ENCODE measurements at places on chromosomes 16 and 17.
A peak's percentile ranks its signal among the peaks of the same experiment; 100 is the strongest.

GRCh38 chr16:16830973-16831372, 452.0 kb downstream of the NPIPA7 start:
- DNase-seq = no peak

DNA sequence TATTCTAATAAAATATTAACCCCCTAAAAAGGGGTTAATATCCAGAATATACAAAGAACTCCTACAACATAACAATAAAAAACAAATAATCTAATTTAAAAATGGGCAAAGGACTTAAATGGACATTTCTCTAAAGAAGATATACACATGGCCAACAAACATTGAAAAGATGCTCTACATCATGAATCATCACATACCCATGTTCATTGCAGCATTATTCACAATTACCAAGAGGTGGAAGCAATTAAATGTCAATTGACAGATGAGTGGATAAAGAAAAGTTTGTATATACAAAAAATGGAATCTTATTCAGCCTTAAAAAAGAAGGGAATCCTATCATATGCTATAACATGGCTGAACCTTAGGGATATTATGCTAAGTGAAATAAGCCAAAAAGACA, 36.8 kb downstream of the CPD start:
- no peak for DNase-seq

DNA sequence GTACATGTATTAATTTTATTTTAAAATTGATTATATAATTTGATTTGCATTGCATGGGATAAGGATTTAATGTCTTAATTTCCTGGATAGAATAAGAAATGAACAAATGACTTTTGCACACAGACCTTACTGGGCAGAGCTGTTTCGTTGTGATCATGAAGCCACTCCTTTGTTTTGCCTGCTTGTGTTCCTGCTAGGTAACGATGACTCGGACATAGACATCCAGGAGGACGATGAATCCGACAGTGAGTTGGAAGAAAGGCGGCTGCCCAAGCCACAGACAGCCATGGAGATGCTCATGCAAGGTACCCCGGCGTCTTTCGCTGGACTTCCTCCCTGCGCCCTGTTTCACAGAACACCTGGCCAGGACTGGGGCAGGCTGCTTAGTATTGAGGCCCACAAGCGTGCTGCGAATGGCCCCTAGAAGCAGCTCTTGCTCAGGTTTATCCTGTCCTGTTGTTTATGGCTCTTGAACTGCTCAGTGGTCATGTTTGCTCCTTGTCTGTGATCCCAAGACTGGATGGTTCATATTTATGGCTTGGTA, 29.6 kb downstream of the CLUAP1 start:
- no peak for DNase-seq

DNA sequence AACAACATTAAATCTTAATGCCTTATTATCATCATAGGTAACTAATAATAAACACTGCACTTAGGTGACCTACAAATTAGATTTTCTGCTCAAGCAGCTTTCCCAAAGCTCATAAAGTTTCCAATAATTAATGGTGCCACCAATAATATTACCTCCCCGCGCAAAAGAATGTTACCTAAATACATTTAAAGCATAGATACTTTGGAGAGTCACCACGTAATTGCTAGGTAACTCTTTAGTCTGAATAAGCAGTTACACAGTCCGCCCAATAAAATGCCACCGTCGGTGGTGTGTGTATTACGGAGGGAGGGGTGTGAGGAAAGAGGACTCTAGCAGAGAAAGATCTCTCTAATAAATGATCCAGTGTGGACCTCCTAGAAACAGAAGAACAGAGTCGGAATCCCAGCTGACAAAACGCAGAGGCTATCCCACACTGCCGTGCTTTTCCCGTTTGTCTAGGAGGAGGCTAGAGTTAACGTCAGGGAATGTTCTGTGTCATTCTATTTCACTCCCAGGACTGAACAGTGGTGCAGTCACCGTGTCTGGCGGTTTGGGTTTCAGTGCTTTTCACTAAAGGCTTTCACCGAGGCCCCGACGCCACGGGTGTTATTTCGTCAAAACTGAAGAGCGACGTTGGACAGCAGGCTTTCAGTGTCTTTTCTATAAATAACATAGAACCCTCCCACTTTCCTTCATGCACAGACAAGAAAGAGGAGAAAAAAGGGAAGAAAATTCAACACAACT, 630 bp downstream of the RNFT1 start:
- peak; percentile 36 for DNase-seq

- no peak for DNase-seq
Observed at GRCh38 chr16:89949121-89949742, 677 bp downstream of the DEF8 start.

DNA sequence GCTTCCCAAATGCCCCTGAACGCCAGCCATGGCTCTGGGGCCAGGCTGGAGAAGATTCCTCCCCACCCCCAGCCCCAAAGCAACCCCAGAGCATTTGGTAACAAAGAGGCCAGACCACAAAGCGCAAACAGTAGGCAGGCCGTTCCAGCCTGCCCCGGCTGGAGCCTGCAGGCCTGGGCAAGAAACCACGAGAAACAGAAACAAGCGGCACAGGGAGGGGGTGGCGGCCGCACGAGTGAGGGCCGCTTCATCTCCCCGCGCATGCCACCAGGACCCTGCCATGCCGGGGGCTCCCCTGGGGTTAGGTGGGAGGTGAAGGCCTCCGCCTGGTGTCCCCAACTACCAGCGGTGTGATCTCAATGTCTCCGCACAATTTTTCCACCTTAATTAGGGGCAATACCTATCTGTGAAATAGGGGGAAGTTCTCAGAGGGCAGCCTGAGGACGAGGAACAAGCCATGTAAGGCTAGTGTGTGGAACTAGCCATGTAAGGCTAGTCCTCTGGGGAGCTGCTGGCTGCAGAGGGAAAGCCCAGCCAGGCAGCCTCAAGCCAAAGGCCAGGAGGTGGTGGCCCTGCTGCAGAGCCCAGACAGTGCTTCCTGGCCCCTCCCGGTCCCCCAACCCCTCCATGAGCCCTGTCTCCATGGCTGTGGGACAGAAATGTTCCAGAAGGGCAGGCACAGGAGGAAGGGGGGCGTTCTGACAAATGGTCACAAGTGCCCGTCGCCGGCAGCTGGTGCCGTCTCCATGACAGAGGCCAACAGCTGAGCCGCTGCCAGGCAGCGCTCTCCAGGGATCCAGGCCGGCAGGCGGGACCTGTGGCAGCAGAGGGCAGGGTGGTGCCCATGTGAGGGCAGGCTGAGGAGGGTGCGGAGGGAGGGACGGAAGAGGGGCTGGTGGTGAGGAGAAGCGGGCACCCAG, 14.5 kb upstream of the MTSS2 start:
- DNase-seq = no peak

- no peak for DNase-seq
Observed at GRCh38 chr16:66258916-66259845, 107.3 kb upstream of the CDH5 start.

GRCh38 chr17:6554871-6555330, 1.5 kb downstream of the PITPNM3 start:
- DNase-seq = no peak

DNA sequence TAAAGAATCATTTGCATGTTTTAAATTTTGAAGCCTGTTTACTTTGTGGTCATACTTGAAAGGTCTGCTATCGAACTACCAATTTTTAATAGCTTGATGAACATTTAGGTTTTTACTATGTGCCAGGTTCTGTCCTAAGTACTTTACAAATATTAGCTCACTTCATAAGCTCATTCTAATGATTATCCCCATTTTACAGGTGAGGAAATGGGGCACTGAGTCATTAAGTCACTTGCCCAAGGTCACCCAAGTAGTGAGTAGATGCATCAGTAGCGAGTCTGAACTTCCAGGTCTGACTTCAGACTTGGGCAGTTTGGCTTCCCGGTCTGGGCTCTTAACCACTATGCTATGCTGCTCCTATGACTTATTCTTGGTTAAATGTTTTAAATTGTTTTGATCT, 4.0 kb downstream of the NDEL1 start:
- DNase-seq = no peak

DNA sequence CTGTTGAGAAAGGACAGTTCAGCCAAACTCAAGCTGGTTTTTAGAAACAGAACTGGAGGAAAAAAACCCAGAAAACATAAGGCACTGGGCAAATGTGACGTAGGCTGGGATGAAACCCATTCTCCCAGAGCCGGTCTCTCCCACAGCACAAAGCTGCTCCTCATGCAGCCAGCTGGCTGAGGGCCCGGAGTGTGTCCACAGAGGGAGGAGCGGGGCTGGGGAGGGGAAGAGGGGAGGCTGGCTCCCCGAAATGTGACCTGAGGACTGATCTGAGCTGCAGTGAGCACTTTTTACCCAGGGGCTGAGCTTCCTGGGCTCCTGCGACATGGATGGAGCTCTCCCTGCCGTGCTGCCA, 20.8 kb downstream of the FOXF1 start:
- no peak for DNase-seq

- no peak for DNase-seq
Observed at GRCh38 chr17:17320911-17321220, 17.7 kb downstream of the NT5M start.

DNA sequence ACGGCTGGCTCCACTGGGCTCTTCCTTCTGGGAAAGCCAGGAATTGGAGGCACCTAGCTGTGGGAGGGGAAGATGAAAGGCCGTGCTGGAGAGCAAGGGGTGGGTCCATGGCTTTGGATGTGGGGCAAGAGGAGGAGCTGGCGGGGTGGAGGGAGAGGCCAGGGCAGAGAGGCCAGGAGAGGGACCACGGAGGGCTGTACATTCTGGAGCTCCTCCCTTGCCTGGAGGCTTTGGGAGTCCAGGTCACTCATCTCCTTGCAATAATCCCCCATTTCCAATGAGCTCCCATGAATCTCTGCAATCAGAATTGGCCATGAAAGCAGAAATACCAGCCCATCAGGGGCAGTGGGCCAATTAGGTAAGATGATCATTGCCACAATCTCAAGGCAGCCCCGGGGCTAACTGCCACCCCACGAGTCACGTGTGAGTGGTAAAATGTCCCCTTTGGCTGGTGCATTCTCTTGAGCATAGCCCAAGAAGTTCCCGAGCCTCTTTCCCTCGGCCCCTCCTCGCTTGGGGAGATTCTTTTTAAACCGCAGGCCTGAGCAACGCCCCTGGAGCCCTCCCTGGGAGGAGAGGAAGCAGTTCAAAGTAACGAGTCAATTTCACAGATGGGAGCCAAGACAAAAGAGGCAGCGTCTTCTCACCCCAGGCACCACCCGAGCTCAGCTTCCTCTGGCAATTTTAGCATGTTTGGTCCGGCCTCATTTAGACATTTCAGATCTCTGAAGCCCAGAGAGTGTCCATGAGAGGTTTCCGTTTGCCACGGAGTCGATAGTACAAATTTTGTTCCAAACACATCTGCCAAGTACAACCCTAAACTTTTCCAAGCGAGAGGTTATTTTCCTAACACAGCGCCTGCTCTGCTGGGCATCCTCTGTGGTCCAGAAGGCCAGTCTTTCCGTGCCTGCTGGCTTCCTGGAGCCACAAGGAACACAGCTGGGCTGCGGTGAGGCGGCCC, 13.4 kb downstream of the RTN4RL1 start:
- no peak for DNase-seq

GRCh38 chr17:70621566-70621965, 452.2 kb downstream of the KCNJ2 start:
- no peak for DNase-seq

DNA sequence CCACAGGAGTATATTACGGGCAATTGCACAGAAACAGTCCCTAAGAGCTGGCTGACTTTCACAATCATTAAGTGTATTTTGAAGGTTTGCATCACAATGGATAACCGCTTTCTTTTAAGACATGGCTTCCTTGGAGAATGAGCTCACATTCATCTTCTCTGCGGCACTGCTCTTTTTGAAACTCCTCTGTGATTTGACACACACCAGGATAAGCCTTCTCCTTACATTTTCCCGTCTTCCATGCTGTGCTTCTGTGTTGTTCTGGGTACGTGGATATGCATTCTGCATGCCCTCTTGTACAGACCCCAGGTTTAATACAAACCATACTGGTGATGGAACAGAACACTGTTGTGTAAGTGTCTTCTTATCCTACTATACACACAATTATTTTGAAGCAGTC, 89.5 kb upstream of the METRNL start:
- no peak for DNase-seq
